ENCODE measurements at places on chromosomes 5 and 9.

- DNase-seq, result no peak
These were observed 73.3 kb downstream of the GOLPH3 start for GRCh38 chr5:32100691-32101302.

DNA sequence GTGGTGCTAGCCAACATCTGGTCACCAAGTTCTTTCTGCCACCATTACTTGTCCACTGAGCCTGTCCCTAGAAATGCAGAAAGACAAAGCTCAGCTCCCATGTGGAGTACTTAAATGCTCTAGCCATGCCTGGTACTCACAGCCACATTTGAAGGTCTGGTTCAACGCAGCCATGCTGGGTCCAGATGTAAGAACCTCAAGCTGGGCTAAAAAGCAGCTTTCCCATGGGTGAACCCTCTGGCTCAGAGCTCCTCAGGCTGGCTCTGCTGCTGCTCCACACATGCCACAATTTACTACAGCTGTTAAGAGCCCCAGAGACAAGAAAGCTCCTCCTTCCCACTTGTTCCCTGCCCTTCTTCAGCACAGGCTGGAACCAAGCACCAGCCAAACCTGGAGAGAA is 97.1 kb upstream of the LRRTM2 start:
- no peak for DNase-seq

- DNase-seq, result no peak
These were observed 134.8 kb upstream of the LARP1 start for GRCh38 chr5:154620411-154620810.

GRCh38 chr5:154015071-154015693 is 23.5 kb downstream of the FAM114A2 start:
- DNase-seq, result no peak

DNA sequence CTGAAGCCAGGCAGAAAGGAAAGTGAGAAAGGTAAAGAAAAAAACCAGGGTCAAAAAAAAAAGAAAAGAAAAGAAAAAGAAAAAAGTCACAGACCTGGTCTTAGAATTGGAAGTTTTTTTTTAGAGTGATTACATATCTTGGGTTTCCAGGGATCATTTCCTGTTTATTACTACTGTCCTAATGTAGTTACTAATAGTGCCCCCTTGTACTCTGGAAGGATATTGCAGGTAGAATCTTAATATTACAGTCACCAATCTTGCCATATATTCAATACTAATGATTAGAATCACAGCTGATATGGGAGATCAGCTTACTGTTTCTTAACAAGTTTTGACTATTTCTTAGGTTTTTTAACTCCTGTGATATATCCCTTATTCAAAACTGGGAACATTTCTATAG is 543.2 kb upstream of the CDH6 start:
- no peak for DNase-seq

DNA sequence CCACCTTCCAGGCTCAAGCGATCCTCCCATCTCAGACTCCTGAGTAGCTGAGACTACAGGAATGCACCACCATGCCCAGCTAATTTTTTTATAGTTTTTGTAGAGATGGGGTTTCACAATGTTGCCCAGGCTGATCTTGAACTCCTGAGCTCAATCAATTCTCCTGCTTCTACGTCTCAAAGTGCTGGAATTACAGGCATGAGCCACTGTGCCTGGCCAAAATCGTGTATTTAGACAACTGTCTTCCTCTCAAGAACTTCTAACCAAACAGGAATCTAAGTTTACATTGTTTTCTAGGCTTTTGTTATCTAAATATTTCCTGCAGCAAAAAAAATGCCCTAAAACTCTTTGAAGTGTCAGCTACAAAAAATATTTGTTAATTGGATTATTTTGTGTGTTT is 78.8 kb downstream of the NLN start:
- no peak for DNase-seq

All from activated T-cell treated with anti-CD3 and anti-CD28 coated beads for 24 hours (primary cell).